ENCODE measurements at places on chromosomes 1 and 21. TPM values are rescaled to one million over a fixed set of nuclear protein-coding genes. Genes with fewer than 3 reads are reported as not detected.

PTAFR gene
- total RNA-seq, result 0.65 TPM

TLCD4 gene
- 0.25 TPM for total RNA-seq

- DNase-seq, result no peak
Observed at GRCh38 chr1:10529765-10530164, 55.0 kb downstream of the PEX14 start.

- DNase-seq, result no peak
Observed at GRCh38 chr1:177119311-177119710, 45.2 kb downstream of the ASTN1 start.

DNA sequence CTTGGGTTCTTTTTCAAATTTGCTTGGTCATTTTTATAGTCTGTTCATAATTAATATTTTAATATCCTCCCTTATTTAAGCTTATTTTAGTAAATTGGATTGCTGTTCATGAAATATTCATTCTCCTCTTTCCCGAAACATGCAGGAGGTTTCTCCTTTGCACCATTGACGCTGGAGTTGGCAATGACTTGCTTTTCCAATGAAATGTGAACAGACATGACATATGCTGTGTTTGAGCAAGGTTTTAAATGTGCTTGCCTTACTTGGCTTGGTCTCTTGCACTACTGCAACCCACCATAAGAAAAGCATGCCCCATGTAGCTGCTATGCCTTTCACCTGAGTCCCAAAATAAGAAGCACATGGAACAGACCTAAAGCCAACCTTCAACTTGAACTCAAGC lies 498.0 kb upstream of the NFIA start:
- no peak for DNase-seq

All from fibroblast of the aortic adventitia (primary cell).